ENCODE measurements at places on chromosomes 6 and 20. TPM values are rescaled to one million over a fixed set of nuclear protein-coding genes. Genes with fewer than 3 reads are reported as not detected.

GRCh38 chr20:61426352-61426751 lies 174.3 kb downstream of the CDH4 start:
- DNase-seq: no peak

- no peak for DNase-seq
Observed at GRCh38 chr6:45786355-45786781, 229.3 kb downstream of the CLIC5 start.

GRCh38 chr6:66362888-66363287 lies 655.9 kb upstream of the EYS start:
- DNase-seq: no peak

GRCh38 chr6:36113049-36113448 lies 17.3 kb upstream of the MAPK13 start:
- DNase-seq: no peak

- DNase-seq: no peak
Observed at GRCh38 chr6:24968783-24969182, 33.0 kb upstream of the RIPOR2 start.

GRCh38 chr20:1748777-1749176 lies 91.2 kb upstream of the SIRPG start:
- no peak for DNase-seq

DNA sequence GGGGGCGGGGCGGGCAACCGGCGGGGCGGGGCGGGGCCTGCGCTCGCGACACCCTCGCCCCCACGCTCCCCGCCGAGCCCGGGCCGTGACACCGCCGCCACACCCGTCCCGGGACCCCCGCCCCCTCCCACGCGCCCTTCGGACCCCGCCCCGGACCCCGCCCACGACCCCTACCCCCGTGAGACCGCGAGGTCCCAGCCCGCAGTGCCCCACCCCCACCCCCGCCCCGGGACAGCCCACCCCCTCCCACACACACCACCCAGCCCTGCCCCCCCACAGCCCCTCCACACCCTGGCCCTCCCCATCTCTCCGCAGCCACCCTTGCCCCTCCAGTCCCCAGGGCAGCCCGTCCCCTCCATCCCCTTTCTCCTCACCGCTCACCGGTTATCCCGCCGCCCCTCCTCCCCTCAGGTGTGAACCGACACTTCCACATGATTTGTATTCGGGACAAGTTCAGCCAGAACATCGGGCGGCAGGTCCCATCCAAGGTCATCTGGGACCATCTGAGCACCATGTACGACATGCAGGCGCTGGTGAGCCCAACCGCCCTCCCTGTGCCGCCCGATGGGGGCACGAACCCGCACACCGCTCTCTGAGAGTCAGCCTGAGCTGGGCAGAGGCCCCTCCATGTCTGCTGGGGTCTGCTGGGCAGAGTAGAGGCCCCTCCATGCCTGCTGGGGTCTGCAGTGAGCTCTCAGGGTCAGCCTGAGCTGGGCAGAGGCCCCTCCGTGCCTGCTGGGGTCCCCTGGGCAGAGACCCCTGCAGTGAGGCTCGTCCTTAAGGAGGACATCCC lies 622 bp downstream of the MRGBP start:
- no peak for DNase-seq

- no peak for DNase-seq
Observed at GRCh38 chr20:10445758-10446157, 10.7 kb downstream of the SLX4IP start.

Gene TRIM38
- 4.7 TPM for total RNA-seq

Gene EGFL8
- total RNA-seq: 2.3 TPM

Gene RHAG
- total RNA-seq: not detected

Gene DEFB124
- not detected for total RNA-seq

Gene CST2
- not detected for total RNA-seq

All from dermis microvascular lymphatic vessel endothelial cell (primary cell).